Left ventricle myocardium inferior (tissue), 1 donor: ENCODE measurements at places on chromosomes 3 and 15.

GRCh38 chr3:189685291-189685690, 54.1 kb downstream of the TP63 start:
- H3K27me3 ChIP-seq: no peaks in the 10 kb centered on the region
- H3K4me3 ChIP-seq: no peak overlapping the region
- H3K4me1 ChIP-seq: no peaks in the 10 kb centered on the region
- no peak for DNase-seq
- no peaks in the 10 kb centered on the region for H3K36me3 ChIP-seq

- no peaks in the 10 kb centered on the region for H3K27me3 ChIP-seq
- DNase-seq: no peak
- H3K4me1 ChIP-seq: no peaks in the 10 kb centered on the region
- no peak overlapping the region for H3K4me3 ChIP-seq
Measured at GRCh38 chr3:66107855-66108254, 69.1 kb upstream of the MAGI1 start.

- no peak overlapping the region for H3K27ac ChIP-seq
- no peak overlapping the region for H3K4me3 ChIP-seq
- H3K4me1 ChIP-seq: no peaks in the 10 kb centered on the region
- no peak for DNase-seq
- H3K27me3 ChIP-seq: peaks cover 22% of the 10 kb centered on the region
Measured at GRCh38 chr15:29337156-29337959, 67.7 kb upstream of the NSMCE3 start.

GRCh38 chr15:38853608-38854007, 289.0 kb upstream of the RASGRP1 start:
- no peaks in the 10 kb centered on the region for H3K36me3 ChIP-seq
- no peaks in the 10 kb centered on the region for H3K27me3 ChIP-seq
- H3K4me1 ChIP-seq: no peaks in the 10 kb centered on the region
- DNase-seq: no peak

DNA sequence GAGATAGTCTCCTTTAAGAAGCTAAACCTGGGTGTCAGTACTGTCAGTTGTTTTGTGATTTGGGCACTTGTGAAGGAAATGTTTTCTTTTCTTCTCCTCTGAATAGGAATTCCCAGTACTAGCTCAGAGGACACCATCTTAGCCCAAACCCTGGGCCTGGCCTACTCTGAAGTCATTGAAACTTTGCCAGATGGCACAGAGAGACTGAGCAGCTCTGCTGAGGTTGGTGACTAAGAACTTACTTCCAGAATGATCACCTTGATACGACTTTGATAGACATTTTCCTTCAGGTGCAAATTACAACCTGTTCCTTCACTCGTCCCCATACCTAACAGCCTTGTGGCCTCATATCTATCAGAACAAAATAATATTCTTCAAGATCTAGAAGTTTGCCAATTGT, 100.2 kb downstream of the LARS2 start:
- H3K4me1 ChIP-seq: no peaks in the 10 kb centered on the region
- DNase-seq: no peak
- no peak overlapping the region for H3K27ac ChIP-seq
- H3K27me3 ChIP-seq: no peaks in the 10 kb centered on the region
- H3K4me3 ChIP-seq: no peak overlapping the region

- no peaks in the 10 kb centered on the region for H3K4me1 ChIP-seq
- H3K36me3 ChIP-seq: no peaks in the 10 kb centered on the region
- DNase-seq: no peak
- no peak overlapping the region for H3K4me3 ChIP-seq
- H3K27ac ChIP-seq: no peak overlapping the region
- no peaks in the 10 kb centered on the region for H3K27me3 ChIP-seq
Measured at GRCh38 chr3:70546679-70547078, 234.2 kb upstream of the MDFIC2 start.

DNA sequence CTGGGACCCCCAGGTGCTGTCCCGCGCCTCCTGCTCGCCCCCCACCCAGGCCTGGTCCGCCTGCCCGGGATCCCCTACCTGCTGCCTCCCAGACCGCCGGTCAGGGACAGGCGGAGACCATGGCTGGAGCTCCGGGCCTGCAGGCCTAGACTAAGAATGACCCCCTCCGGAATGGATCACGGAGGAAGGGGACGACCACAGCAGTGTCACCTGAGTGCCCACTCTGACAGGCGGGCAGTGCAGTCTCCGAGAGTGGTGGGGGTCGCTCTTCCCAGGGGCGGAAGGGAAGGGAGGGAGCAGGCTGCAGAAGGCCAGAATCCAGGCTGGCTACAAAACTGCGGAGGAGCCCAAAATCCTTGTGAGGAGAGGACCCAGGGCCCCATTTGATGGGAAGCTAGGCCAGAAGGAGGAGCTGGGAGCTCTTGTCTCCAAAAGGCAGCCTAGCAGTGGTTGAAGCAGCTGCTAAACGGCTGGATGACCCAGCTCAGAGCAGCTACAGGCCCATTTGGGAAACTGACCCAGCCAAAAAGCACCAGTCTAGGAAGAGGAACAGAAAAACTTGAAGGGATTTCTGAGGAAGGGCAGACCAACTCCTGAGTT, 908 bp upstream of the RAB43 start:
- H3K4me1 ChIP-seq: peaks cover 33% of the 10 kb centered on the region
- no peaks in the 10 kb centered on the region for H3K27me3 ChIP-seq
- peaks cover 10% of the 10 kb centered on the region for H3K36me3 ChIP-seq
- DNase-seq: no peak
